ENCODE measurements at places on chromosomes 12 and 14.

DNA sequence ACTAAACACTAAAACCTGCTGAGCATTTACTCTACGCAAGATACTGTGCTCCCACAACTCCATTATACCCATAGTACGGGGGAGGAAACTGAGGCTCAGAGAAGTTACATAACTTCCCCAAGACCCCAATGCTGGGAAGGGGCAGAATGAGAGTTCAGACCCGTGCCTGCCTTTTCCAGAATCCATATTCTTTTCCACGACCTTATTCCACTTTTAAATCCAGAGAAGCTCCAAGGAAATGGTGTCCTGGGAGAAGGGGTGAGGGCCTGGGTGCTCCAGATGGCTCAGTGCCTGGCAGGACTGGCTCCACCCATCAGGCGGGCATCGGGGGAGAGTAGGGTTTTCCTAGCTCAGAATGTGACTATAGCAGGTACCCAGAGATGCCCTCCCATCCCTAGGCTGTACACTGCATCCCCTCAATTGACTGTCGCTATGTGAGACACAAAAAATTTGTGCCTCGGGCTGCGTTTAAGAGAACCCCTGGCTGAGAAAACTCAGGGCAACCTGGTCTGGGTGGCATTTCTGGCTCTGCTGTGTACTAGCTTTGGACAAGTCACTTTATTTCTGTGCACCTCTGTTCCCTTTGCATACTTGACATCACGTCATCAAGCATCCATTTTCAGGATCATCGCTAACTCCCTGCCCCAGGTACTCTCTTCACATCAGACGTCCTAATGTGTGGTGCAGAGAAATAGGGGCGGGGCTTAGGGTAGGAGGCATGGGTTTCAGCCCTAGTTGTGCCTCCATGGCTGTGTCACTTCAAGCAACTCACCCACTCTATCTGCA is 11.6 kb upstream of the IQSEC3 start:
- no peak for DNase-seq

- DNase-seq, result no peak
These were observed 20.9 kb upstream of the APPL2 start for GRCh38 chr12:105256921-105257320.

DNA sequence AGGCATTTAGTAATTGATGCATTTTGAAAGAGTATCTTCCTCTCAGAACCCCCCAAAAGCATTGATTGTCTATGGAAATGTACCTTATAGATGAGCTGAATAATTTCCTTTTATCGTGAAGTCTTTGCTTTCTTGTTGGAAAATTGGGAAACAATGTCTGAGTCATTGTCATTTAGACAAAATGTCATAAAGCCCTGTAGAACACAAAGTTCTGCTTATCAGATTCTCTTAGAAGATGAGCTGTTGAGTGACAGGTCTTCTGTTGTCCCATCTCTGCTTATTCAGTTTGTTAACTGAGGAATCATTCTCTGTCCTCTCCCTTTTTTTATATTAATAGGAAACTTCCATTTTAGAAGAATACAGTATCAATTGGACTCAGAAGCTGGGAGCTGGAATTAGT is 22.9 kb downstream of the MAPKAPK5 start:
- no peak for DNase-seq

- DNase-seq, result no peak
These were observed 577.0 kb upstream of the STXBP6 start for GRCh38 chr14:25626986-25627385.

GRCh38 chr14:104086661-104087461 is 1.4 kb downstream of the ASPG start:
- DNase-seq, result peak; percentile 25

GRCh38 chr14:95222151-95222631 is 64.9 kb upstream of the DICER1 start:
- DNase-seq, result no peak

DNA sequence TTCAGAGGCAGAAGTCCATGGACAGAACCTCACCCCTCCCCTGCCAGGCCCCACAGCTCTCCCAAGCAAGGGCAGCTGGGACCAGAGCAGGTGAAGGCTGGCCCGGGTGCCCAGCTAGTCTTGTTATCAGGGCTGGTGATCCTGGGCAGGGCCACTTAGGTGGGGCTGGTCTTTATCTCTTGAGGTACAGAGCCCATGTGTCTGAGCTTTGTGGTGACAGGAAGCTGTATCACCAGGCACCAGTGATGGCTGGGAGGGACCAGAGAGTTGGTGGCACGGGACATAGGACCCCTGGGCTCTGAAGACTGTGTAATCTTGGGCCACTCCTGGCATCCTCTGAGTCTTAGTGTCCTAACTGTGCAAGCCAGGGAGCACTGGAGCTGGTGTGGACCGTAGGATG is 12.8 kb upstream of the HPD start:
- no peak for DNase-seq

DNA sequence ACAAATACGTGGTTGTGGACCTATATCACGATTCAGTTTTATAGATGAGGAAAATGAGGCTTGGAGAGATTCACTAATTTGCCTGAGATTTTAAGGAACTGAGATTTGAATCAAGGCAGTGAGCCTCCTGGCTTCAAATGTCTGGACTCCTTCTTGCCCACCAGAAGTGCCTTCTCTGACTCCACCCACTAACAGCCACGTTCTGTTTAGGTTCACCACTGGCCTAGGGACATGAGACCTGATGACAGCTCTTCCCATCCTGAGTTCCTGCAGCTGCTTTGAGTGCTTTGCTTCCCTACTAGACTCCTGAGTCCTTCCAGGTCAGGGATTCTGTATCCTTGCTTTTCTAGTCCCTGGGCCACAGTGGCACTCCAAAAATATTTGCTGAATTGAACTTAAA is 57.1 kb downstream of the PLBD1 start:
- no peak for DNase-seq

- DNase-seq, result no peak
These were observed 66.4 kb downstream of the WNK1 start for GRCh38 chr12:818733-819132.

- DNase-seq, result no peak
These were observed 326.1 kb downstream of the FSCB start for GRCh38 chr14:44180975-44181374.

- peak; percentile 40 for DNase-seq
These were observed 34.8 kb downstream of the DIO3 start for GRCh38 chr14:101595887-101596721.

DNA sequence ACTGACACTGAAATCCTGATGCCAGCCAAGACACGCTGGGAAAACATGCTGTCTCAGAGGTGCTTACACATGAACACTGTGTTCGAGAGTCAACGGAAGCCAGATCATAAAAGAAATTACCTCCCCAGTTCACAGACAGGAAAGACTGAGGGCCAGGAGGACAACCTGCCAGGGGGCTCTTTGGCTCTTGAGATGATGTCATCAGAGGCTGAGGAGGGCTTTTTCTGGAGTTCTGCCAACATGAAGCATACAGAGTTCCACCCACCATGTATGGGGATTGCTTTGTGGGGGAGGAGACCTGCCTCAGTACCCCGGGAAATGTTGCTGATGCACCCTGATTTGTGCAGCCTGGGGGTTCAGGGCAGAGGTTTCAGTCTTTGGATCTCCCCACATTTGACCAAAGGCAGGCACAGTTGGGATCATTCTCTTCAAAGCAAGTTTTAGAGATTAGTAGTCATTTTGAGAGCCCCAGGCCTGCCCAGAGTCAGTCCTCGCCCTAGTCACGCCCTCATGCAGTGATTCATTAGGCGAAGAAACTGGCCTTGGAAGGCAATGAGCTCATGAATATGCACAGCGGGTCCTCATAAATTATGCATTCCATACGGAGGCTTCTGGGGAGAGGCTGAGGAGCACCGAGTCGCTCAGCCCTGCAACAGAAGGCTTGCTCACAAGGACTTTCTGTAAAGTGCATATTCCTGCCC is 34.9 kb upstream of the EML1 start:
- DNase-seq, result no peak

DNA sequence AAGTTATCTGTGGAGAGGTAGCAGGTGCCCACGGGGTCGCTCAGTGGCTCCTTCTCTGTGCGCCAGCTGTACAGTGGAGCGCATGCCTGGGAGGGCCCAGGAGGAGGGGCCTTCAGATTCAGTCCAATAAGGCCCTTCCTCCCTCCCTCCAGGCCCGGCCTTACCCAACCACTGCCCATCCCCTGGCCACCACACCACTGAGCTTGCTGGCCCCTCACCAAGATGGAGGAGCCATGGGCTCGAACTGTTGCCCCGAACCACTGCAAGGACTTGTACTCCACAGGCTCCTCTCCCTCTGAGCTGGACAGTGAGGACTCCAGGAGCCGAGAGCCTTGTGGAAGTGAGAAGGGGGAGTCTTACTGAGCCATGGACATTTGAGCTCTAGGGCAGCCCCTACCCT is 9.8 kb downstream of the ITGA5 start:
- no peak for DNase-seq

DNA sequence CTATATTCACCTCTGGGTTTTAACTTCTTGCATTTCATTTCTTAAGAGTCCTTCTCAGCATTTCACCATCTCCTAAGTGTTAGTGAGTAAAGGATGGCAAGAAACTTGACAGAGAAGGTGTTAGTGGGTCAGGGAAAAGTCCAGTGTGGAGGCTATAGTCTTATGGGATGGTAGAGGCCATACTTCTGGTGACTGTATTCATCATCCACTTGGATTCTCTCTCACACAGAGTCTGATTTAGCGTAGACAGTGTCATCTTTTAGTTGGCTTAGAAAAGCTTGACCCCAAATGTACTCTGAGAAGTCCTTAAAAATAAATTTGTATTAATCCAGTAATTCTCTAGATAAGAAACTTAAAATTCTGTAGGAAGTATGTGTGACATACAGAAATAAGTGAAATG is 232.4 kb upstream of the FBXO33 start:
- no peak for DNase-seq

DNA sequence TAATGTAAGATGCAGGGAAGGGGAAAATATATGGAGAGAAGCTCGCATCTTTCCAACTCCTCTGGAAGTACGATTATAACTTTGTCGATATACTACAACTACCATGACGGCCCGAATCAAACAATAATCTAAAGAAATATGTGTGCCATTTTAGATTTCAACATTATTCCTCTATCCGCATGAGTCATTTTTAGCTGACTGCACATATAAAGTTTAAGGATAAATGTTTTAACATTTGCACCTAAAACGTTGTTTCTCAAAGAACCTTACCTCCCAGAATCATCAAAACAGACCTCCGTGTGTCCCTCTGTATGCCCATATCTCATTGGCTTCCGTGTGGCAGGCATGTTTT is 482 bp downstream of the WDHD1 start:
- DNase-seq, result no peak

GRCh38 chr12:49885118-49885517 is 18.6 kb downstream of the FAIM2 start:
- no peak for DNase-seq

DNA sequence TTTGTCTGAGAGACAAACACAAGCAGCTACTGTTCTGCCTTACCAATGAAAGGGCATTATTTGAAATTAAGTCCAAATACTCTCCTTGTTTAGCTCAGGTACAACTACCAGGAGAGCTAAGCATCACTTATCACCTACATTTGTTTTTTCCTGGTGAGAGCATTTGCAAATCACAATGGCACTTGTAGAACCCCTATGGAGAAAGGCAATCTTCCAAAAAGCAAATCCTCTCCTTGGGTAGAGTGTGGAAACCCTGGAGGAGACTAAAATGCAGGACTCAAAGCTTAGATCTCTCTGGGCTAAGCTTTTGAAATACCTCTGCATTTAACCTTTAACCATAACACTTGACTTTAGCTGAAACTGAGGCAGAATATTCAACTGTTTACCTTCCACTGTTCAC is 20.8 kb downstream of the GTSF1 start:
- no peak for DNase-seq

DNA sequence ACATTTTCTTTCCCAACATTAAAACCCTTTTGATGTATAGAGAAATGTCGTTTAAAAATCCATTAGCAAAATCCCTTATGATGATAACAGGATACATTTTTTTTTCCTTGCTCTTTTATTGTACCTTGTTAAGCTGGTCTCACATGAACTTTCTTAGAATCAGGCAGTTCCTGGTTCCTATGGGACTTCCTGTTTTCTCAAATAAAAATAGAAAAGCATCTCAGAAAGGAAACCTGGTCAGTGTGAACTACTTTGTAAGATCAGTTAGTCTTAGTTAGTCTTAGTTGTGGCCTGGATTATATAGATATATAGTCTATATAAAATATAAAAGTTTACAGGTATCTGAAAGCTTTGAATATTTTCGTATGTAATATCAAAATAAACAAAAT is 40.3 kb downstream of the LEMD3 start:
- no peak for DNase-seq

DNA sequence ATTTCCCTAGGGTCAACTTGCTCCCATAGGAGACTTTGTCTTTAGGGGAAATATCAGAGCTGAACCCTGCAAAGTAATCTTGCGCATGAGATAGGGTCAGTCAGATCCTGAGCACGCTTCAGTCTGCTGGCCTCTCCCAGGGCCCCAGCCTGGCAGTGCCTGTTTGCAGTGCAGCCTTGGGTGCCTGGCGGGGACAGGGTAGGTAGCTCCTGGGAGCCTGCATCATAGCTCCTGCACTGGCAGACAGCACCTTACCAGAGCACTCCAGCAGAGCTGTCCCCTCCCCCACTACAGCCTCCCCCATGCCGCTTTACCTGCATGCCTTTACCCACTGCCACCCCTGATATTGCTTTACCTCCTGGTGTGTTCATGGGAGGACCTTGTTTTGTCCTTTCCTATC is 237.3 kb downstream of the CCDC59 start:
- DNase-seq, result no peak

GRCh38 chr14:68516342-68516741 is 276.5 kb downstream of the ZFP36L1 start:
- no peak for DNase-seq

DNA sequence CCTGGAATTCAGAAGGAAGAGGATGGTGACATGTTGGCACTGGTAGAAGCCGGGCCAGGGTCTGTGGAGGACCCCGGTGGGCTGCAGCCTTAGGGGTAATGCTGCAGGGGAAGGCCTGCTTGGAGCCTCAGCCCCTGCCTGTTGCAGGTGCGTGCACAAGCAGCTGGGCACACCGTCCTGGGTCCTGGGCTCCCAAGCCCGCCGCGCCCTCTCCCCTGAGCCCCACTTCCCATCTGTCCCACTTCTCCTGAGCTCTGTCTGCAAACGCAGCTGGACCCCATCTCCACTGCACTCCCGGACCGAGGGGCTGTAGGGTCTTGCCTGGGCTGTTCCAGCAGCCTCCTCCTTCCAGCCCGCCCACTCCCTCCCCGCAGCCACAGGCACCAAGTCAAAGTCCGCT is 116.8 kb downstream of the GLT1D1 start:
- DNase-seq, result no peak

- DNase-seq, result no peak
These were observed 74.3 kb downstream of the IGF1 start for GRCh38 chr12:102406033-102406584.

Measured in activated CD4-positive, CD25-positive, alpha-beta regulatory T cell treated with anti-CD3 and anti-CD28 coated beads, Interleukin-2, amount 50 U/mL, for 72 hours (primary cell).